ENCODE measurements at places on chromosomes 5 and 9.

- DNase-seq: no peak
Measured at GRCh38 chr5:119578937-119579336, 50.4 kb upstream of the FAM170A start.

DNA sequence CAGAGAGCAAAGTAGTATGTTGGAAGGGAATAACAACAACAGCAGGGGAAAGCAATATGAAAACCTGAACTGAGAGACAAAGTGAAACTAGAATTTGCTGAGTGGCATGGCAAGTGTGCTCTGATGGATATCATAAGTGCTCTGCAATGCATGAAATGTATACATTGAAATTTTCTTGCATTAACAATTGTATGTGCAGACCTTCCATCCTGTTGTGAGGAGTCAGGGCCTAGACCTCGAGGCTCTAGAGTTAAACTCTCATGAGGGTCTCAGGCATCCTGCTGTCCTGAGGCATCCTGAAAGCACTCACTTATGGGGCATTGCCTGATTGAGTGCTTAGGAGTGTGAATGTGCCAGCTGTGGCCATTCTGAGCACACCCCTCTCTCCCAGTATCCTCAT, 1.1 kb downstream of the ECM2 start:
- no peak for DNase-seq

- DNase-seq: no peak
Measured at GRCh38 chr9:126435626-126436025, 109.0 kb downstream of the MVB12B start.

DNA sequence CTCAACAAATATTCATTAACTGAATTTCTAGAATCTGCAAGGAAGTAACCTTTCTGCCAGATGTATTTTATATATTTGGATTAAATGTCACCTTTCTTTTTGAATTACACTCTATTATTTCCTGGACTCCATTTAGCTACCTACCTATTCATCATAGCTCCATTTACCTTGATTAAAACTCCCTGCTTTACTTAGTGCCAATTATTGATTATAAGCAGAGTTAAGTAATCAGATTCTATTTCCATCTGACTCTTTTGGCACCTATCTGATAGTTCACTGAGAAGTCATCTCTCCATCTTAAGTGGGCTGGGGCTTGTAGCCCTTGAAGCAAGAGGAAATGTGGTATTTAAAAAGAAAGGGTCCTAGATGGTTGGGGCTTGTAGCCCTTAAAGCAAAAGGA, 88.6 kb downstream of the TRPM3 start:
- DNase-seq: no peak

DNA sequence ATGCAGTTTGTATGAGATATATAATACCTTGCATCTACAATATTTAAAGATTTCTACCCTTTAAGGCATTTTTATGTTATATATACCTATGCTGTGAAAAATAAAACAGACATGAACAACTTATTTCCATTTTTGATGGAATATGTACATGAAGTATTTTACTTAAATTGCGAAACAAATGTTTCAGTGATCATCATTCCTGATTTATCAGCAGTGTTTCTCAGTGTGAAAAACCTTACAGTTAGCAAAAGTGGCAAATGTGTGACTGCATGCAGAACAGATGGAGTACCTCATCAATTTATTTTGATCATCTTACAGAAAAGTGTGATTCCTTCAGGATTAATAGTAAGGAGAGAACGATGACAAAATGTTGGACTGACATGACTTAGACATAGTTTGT, 43.1 kb downstream of the PRR16 start:
- DNase-seq: no peak

DNA sequence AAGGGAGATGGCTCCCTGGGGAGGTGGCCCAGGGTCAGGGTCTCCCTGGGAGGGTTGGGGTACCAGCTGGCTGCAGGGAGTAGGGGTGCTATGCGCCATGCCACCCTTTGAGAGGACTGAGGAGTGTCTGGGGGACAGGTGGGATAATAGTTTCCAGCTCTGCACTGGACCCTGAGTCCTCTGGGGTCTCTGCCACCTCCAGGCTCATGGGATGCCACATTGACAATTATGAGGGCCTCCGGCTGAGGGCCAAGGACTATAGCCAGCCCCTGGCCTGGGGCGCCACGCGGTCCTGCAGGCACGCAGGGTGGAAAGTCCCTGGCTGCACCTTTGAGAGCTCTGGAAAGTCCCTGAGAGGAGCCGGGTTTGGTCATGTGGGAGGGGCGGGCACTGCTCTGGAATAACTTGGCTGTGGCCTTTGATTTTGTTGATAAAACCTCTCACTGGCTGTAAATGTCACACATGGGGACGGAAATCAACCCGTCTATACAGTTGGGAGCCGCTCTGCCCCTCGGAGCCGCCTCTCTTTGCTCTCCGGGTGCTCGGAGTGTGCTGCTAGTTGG, 16.0 kb downstream of the TRAF2 start:
- peak; percentile 68 for DNase-seq

DNA sequence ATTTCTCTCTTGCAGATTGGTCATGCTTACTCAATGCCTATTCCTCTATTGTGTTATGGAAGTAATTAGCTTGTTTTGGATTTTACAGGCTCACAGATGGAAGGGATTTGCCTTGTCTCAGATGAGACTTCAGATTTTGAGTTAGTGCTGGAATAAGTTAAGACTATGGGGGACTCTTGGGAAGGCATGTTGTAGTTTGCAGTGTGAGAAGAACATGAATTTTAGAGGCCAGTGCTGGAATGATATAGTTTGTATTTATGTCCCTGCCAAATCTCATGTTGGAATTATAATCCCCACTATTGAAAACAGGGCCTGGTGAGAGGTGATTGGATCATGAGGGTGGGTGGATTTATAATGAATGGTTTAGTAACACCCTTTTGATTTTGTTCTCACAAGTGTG, 6.1 kb upstream of the TUSC1 start:
- no peak for DNase-seq

All from stimulated activated CD4-positive, alpha-beta T cell treated with anti-CD3 and anti-CD28 coated beads, Interleukin-2, amount 100 ng/mL, for 48 hours (primary cell).